ENCODE measurements at places on chromosomes 5 and 9. TPM values are rescaled to one million over a fixed set of nuclear protein-coding genes. Genes with fewer than 3 reads are reported as not detected.

DNA sequence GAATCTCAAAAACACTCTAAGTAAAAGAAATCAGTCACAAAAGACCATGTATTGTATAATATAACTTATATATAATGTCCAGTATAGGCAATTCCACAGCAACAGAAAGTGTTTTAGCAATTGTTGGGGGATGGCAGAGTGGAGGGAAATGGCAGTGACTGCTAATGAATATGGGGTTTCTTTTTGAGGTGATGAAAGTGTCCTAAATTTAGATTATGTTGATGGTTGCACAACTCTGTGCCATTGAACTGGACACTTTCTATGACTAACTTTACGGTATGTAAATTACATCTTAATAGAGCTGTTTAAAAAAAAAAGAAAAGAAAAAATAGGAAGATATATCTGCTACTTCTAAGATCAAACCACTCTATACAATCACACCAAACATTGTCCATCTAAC, 124.9 kb upstream of the ZNF462 start:
- no peak for DNase-seq

GRCh38 chr5:175862131-175863012, 9.0 kb upstream of the CPLX2 start:
- DNase-seq: no peak

DNA sequence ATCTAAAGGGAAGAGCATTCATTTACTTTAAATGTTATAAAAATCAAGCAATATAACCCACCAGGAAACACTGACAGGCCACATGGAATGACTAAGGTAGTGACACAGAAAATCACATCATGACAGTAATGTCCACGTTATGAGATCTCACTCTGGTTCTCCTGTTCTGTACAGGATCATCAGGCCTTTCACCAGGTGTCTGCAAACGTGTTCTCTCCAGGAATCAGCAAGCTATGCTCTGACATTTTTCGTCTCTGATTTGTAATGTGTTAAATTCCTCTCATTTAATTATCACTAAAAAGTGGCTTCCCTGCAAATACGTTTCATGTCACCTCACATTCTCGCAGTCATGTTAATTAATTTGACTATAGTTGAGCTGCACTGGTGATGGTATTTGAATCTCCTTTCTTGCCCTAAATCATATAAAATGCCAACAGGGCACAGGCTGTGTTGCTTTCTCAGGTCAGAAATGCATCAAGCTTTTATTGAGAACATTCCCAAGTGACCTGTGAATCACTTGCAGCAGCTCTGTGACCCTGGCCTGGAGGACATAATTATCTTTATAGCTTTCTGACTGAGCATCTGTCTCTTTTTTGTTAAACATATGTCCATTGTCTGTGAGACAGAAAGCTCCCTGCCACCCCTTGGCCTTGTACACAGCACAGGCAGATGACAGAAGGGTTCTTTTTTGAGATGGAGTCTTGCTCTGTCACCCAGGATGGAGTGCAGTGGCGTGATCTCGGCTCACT, 196.2 kb downstream of the DIRAS2 start:
- no peak for DNase-seq

Gene GARNL3
- 17.3 TPM for total RNA-seq

Gene GPR151
- not detected for total RNA-seq

Gene PCSK5
- total RNA-seq: 4.1 TPM

Data from left ventricle myocardium superior (tissue), 1 donor.